ENCODE measurements at places on chromosomes 7 and 10.

GRCh38 chr7:157416011-157416410 lies 79.2 kb downstream of the DNAJB6 start:
- no peak for DNase-seq

DNA sequence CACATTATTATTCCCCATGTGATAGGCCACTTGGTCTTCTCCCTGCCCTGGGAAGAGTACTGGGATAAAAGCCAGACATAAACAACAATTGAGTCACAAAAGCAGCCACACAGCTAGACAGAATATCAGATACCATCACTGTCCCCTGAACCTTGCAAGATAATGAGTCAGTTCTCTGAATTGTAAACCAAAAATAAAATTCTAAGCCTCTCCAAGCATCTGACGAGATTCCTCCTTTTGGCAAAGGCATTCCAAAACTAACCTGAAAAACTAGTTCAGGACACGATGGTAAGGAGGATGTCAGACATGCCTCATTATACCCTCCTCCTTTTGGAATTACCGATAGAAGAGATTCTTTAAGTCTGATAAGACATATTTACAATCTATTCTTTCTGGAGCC lies 450.7 kb downstream of the HTR7 start:
- DNase-seq, result no peak

GRCh38 chr10:48700493-48700892 lies 15.8 kb downstream of the WDFY4 start:
- DNase-seq, result no peak

- DNase-seq, result no peak
These were observed 167.6 kb downstream of the ANK3 start for GRCh38 chr10:60222047-60222446.

GRCh38 chr7:115574681-115575291 lies 455.8 kb downstream of the TFEC start:
- DNase-seq, result no peak

DNA sequence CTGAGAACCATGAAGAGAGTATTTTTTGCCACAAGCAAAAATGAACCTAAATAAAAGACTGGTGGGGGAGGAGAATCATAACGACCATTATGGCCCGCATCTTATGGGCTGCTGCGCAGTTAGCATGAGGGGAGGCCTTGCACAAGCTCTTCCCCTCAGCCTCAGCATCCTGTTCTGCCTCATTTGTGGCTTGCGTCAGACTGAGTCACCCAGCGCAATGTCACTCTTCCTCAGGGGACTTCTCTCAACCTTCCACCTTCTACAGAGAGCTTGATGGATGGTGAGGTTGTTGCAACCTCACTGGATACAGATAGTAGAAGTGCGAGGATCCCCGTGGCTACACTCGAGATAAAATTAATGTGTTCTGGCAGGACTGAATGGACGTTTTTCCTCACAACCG lies 16.8 kb upstream of the GPR15LG start:
- DNase-seq, result no peak
